Stimulated activated CD4-positive, alpha-beta T cell treated with anti-CD3 and anti-CD28 coated beads, Interleukin-12 subunit alpha, Interleukin-12 subunit beta, amount 100 ng/mL, for 24 hours (primary cell): ENCODE measurements at places on chromosomes 7 and 10.

GRCh38 chr7:96184783-96185182, 137.1 kb downstream of the SLC25A13 start:
- no peak for DNase-seq

DNA sequence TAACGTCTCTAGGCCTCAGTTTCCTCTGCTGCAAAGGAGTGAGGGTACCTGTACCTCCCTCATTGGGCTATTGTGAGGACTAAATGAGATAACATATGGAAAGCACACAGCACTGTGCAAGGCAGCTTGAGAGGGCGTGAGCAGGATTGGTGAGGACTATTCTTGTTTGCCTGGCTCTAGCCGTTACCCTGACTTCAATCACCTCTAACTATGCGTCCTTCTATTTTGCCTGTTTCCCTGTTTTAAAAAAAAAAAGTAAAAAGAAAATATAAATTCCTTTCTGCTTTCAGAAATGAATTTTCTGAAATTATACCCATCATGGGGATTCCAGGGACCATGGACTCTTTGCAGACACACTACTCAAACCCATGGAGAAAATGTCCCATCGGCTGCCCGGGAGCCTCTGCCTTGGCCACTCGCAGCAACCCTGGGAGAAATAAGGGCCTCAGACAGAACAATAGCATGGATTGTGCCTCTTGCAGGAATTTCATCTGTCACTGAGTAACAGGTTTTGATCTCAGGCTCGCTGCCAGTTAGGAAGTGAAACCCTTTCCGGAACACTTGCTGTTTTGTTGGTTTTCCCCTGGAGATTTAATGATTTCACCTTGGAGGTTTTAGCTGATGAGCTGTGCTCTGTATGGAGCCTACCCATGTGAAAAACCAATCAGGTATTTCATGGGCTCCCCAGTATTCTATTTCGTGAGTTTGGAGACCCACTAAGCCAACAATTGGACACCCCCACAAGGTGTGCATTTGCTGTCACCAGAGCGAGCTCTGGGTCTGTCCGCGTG, 55.6 kb downstream of the STEAP1B start:
- DNase-seq = no peak

GRCh38 chr10:113259576-113260226, 293.2 kb upstream of the HABP2 start:
- no peak for DNase-seq

- DNase-seq = no peak
Observed at GRCh38 chr7:128041203-128041602, 10.0 kb upstream of the LRRC4 start.

GRCh38 chr10:49207936-49208487, 19.8 kb upstream of the TMEM273 start:
- no peak for DNase-seq

- DNase-seq = no peak
Observed at GRCh38 chr10:30579574-30579973, 50.0 kb downstream of the LYZL2 start.

DNA sequence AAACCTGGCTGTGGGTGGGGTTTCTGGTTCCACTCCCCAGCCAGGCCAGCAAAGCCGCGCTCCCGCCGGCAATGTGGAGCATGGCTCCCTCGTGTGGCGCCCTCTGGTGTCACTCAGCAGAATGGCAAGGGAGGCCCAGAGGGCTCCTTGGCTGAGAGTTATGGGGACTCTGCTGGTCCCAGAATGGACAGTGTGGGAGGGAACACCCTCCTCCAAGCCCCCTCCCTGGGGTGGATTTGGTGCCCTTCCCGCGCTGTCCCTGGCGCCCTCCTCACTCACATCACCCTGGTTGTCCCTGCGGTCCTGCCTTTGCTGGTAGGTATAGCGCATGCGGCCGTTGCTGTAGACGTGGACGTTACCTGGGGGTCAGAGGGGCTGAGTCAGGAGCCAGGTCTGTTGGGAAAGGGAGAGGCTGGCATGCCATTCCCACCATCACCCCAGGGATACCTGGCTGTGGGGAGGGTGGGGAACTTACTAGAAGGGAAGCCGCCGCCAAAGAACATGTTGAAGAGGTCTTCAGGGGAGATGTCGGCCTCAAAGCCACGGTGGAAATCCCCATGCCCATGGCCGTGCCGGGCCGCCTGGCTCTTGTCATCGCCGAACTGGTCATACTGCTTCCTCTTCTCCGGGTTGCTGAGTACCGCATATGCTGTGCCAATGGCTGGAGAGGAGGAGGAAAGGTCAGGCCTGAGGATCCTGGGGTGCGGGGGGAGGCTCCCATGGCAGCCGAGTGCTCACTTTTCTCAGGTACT, 14.0 kb downstream of the DNAJB12 start:
- no peak for DNase-seq

DNA sequence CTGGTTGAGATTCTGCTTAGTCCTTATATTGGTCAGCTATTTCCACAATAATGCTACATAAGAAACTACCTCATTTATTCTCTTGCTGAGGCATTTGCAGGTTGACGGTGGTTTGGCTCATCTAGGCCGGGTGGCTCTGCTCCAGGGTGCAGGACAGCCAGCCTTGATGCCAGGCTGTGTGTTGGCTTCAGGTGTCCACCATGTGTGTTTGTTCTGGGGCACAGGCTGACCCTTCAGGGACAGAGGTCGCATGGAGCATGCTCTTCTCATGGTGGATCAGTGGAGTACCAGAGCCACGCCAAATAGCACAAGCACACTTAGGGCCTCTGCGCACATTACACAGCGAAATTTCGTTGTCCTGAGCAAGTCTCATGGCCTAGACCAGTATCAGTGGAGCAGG, 249.9 kb downstream of the LRMDA start:
- DNase-seq = no peak

DNA sequence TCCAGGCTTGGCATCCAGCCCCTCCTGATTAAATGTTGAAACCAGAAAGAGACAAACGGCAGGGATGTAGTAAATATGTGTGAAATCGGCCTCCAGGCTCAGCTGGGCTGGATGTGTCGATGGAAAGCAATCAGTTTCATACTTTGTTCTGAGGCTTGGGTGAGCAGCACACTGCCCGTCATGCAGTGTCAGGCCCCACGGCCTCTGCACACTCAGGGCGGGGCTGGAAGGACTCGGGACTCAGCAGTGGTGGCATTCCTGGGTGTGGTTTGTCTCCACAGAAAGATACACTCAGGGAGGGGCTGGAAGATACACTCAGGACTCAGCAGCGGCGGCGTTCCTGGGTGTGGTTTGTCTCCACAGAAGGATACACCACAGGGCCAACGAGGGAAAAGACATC, 22.0 kb downstream of the ADGRA1 start:
- DNase-seq = no peak

- no peak for DNase-seq
Observed at GRCh38 chr10:119575991-119576390, 20.8 kb downstream of the TIAL1 start.

GRCh38 chr10:22479419-22479818, 134.1 kb downstream of the SPAG6 start:
- no peak for DNase-seq

DNA sequence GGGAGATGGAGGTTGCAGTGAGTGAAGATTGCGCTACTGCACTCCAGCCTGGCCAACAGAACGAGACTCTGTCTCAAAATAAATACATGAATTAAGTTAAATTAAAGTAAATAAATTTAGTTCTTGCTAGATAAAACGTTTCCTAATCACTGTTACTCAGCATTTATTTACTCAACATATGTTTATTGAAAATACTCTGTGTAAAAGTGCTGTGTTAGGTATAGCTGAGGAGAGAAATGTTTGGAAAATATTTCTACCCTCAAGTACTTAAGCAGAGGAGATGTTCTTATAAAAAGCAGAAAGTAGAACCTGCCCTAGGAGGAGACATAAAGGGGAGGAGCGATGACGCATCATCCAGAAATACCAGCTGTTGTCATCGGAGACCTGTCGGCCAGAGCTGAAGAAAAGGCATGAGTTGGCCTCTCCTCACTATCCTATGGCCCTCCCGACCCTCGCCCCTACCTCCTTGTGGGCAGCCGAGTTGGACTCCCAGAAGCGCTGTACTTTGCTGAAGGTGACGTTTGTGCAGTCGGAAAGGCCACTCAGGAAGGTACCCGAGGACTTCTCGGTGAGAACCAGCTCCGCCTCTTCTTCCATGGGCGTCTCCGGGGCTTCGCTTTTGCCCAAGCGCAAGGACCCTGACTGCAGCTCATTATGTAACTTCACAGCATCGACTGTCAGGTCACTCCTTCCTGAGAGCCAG, 1.1 kb downstream of the RRP12 start:
- DNase-seq = no peak

- DNase-seq = no peak
Observed at GRCh38 chr10:70295926-70296325, 12.1 kb upstream of the NPFFR1 start.

- no peak for DNase-seq
Observed at GRCh38 chr7:111678281-111678680, 116.0 kb upstream of the IMMP2L start.

GRCh38 chr7:101128040-101128834, 1.3 kb downstream of the SERPINE1 start:
- DNase-seq = no peak

GRCh38 chr10:126533644-126534043, 136.8 kb downstream of the C10orf90 start:
- no peak for DNase-seq
